Activated CD8-positive, alpha-beta memory T cell treated with anti-CD3 and anti-CD28 coated beads for 1 hour (primary cell): ENCODE measurements at places on chromosomes 3 and 15.

GRCh38 chr15:34603095-34603494, 19.6 kb upstream of the GOLGA8B start:
- no peak for DNase-seq

GRCh38 chr3:171379281-171379680, 80.9 kb downstream of the TNIK start:
- DNase-seq = no peak

GRCh38 chr15:36887214-36887961, 213.0 kb downstream of the MEIS2 start:
- DNase-seq = no peak

DNA sequence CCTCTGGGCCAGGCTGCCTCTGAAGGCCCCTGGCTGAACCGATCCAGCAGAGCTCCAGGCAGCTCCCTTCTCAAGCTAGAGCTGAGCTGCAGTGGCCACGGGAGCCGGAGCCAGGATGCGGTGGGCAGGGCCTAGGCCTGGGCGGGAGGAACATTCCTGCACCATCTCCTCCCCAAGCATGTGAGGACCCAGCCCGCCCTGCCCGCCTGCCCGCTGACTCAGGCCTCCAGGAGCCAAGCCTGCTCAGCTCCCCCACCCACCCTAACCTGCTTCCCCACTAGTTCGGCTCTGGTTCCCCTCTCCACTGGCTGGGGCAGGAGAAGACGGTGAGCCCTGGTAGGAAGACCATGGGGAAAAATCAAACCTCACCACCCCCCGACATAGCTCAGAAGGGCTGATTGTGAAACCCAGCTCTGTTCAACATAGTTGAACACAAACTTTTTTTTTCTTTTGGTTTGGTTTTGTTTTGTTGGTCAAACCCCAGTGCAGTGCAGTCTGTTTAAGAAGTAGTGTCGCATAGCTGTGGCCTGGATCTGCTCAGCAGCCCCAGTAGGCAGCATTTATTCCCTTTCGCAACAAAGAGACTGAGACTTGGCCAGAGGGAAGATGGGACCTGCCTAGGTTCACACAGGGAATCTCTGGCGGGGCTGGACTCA, 13.5 kb downstream of the SNX33 start:
- no peak for DNase-seq

GRCh38 chr3:62672270-62672987, 202.8 kb downstream of the CADPS start:
- DNase-seq = no peak

DNA sequence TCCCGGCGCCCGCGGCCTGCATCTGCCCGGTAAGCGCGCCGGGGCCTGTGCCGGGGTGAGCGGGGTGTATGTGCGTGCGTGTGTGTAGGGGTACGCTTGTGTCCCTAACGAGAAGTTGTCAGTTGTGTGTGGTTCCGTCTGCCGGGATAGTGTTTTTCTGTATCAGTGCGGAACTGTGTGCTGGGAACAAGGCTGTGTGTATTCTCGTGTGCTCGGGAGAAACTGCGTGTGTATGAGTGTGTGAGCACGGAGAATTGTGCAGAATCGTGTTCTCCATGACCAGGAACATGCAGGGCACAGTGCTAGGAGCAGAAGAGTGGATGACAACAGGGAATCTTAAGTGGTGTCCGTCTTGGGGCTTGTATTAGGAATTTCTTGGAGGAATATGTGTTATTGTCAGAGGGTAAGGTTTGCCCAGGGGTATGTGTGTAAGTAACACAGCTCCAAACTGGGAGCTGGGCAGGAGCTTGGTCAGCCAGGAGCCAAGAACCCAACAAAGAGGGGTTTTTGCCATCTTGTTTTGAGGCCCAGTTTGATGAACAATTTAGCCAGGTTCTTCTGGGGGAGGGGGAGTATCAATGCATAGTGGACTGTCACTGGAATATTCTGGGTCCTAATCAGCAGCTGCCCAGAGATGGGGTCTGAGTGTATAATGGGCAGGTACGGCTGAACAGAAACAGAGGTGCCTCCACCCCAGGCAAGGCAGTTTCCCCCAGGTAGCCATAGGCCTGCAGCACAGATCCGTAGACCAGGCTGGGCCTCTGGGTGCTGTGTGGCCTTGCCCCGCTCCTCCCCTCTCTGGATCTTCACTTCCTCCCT, 2.1 kb downstream of the ISL2 start:
- DNase-seq = no peak

GRCh38 chr15:94584833-94585244, 353.5 kb downstream of the MCTP2 start:
- no peak for DNase-seq

DNA sequence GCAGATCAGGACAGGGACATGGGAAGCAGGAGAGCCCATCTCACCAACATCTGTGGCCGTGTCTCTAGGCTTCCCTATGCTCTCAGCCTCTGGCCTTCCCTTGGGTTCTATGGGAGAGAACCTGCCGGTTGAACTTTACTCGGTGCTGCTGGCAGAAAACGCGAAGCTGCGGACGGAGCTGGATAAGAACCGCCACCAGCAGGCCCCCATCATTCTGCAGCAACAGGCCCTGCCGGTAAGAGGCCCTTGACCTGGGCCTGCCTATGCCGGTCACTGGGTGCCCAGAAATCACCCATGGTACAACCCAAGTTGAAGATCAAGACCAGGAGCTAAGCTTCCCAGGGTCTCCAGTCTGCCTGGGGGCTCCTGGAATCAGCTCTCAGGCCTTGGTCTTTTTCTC, 34.8 kb downstream of the CYP11A1 start:
- no peak for DNase-seq

DNA sequence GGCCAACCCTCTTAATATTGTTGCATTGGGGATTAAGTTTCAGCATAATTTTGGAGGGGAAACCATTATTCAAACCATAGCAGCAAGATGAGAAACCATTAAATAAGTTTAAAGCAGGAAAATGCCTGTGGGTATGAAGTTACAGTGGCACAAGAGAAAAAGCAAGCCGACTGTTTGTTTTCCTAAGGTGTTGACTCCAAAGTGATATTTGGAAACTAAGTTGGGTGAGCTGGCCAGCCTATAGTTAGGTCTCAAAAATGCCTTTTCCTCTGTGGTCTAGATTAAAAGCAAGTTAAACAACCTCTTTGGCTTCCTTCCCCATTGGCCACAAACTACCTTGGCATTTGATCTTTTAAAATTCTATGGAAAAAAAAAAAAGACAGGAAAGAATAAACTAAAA, 419.8 kb upstream of the AZI2 start:
- no peak for DNase-seq

DNA sequence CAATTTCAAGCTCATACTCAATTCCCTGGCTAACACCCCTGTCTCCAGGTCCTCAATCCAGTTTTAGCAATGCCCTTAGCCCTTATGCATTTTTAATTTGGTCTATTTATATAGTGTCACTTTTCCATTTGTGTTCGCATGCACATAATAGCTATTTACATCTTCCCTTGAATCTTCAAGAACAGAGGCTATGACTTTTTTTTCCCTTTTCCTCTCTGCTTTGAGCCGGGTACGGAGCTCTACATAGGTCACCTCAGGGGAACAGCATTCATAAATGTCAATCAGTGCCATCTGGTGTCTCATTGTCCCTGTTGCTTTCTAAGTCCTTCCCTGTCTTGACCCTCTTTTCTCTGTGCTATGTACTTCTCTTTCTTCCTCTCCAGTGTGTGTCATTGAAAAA, 26.5 kb upstream of the ACTC1 start:
- DNase-seq = no peak

- no peak for DNase-seq
Observed at GRCh38 chr3:102240720-102241119, 194.1 kb upstream of the ZPLD1 start.

DNA sequence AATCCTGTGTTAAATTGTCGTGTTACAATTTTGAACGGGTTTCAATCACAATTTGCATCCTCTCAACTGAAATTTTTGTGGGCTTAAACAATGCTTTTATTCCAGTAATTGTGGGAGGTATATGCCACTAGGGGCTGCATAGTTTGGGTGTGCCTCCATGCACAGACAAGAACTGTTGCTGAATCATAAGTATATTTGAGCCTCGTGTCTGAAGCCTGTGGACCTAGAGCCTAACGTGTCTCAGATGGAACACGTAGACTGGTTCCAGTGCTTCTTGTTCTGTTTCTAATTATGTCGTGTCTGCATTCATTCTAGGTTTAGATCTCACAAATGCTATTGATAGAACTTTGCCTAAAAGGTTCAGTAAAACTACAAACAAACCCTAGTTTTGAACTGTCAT, 363.4 kb downstream of the RBMS3 start:
- DNase-seq = no peak

GRCh38 chr3:169722724-169723123, 42.1 kb downstream of the TERC start:
- DNase-seq = no peak

GRCh38 chr15:61524086-61524485, 295.0 kb upstream of the RORA start:
- no peak for DNase-seq

- DNase-seq = no peak
Observed at GRCh38 chr15:98727115-98728040, 79.0 kb downstream of the IGF1R start.

GRCh38 chr3:25438791-25439555, 10.9 kb downstream of the RARB start:
- DNase-seq = no peak

- peak; percentile 3 for DNase-seq
Observed at GRCh38 chr3:136862617-136863322, 762 bp downstream of the NCK1 start.

GRCh38 chr3:147493666-147494065, 84.5 kb downstream of the ZIC1 start:
- no peak for DNase-seq

DNA sequence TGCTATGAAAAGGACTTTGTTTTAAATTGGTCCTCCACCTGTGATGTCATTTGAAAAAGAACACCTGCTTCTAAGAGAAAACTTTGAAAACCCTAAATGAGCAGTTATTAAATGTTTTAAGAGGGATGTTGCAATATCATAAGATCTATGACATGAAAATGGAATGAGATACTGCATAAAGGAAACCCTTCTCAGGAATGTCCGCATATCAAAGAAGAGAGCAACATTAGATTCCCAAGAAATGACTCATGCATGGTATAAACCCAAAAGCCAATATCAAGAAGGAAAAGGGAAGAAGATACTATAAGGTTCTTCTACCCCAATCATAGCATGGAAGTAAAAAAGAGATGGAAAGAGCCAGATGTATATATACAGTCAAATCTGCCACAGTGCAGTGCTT, 627.5 kb upstream of the LMCD1 start:
- no peak for DNase-seq

GRCh38 chr3:53996141-53996874, 104.6 kb upstream of the SELENOK start:
- no peak for DNase-seq

DNA sequence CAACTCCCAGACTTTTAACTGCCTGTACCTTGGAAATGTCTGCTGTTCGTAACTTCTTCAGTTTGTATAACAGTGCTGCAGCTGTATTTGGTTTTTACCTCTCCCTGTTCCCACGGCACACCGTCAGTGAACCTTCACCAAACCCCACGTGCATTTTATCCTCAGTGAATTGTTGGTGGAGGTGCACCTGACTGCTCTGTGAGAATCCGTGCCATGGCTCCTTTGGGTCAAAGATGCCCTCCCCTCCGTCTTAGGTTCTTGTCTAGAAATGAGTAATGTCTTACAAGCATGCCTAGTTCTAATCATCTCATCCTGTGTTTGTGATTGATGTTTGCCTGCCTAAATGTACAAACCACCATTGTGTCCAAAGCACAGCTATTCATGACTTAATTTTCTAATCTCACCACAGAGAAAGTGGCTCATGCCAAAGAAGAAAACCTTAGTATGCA, 28.2 kb downstream of the TPM1 start:
- DNase-seq = no peak

DNA sequence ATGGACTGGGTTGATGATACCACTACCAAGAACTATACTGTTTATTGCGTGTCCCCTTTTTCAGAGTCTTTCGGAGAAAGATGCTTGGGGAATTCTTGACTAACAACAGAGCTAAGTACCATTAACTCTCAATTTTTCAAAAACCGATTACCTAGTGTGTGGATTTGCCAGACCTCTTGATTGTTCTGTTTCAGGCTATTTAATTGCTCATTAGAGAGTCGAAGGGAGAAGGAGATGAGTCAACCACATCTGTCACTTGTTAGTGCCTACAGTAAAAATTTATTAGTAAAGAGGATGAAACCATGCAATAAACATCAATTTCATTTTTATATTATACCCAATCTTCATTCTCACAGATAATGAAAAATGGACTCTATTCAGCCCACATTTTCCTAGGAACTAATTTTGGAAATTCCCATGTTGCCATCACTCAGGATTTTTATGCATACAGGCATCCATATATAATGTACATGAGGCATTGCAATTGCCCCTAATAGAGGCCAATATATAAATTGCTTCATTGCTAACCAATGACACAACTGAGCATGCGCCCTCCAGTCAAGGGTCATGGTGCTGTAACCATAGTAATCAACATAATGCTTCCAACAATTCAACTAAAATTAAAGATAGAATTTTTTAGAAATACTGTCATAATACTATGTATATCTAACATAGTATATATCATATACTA, 541.7 kb downstream of the TBL1XR1 start:
- DNase-seq = no peak
